ENCODE measurements at places on chromosomes 5 and 9.
A peak's percentile ranks its signal among the peaks of the same experiment; 100 is the strongest.

DNA sequence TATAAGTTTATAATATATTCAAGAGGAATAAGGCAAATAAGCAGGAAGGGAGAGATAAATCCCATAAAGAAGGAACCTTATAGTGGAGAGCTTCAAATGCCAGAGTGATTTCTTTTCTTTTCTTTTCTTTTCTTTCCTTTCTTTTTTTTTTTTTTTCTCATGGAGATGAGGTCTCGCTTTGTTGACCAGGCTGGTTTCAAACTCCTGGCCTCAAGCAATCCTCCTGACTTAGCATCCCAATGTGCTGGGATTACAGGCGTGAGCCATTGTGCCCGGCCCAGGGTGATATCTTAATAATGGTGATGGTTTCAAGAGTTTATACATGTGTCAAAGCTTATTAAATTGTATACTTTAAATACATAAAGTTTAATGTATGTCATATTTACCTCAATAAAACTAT is 19.6 kb upstream of the FOCAD start:
- no peak for DNase-seq

DNA sequence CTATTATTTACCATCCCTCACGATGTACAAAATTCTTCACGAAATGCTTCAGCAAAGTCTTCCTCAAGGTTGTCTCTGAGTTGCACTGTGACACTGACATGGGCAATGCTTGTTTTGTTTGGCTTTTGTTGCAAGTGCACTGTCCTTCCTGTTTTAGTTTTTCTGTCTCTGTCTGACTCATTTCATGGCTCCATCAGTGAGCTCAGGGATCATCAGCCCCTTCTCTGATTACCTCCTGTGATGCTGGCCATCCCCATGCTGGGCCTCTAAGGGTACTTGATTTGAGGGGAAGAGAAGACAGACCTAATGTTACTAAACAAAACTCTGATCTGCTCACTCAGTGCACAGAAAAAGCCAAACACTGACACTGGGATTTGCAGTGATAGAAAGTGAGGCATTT is 37.6 kb upstream of the STX17 start:
- DNase-seq, result no peak

DNA sequence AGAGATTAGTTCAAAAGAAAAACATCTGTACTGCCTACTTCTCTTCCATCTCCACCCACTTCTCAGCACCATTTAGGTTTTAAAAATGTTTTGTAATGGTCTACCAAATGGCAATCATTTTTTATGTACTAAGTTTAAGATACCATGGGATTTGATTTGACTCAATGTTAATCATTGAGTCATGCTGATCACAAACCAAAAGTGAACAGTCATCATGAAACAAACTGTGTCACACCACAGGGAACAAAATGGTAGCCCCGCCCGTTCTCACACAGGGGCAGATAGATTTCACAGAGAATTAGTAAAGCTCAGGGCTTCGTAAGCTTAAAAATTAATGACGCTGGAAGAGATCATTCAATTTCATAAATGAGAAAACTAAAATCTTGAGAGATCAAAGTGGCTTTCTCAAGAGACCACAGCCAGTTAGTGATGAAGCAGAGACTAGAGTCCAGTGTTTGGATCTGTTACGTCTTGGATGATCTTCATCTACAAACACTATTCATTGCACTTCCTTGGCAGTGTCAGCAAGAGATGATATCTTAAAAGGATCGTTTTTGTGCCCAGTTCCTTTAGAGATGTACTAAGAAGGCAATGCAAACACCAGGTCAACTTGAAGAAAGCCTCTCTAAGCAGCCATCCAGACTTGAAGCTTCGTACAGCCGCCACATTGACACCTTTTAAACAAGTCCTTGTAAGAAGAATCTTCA is 33.9 kb upstream of the TRIO start:
- no peak for DNase-seq

- DNase-seq, result peak; percentile 11
Measured at GRCh38 chr9:4366591-4367330, 66.9 kb upstream of the GLIS3 start.

GRCh38 chr5:77356740-77357139 is 135.4 kb downstream of the WDR41 start:
- DNase-seq, result no peak

- DNase-seq, result peak; percentile 83
Measured at GRCh38 chr9:35826071-35826701, 2.3 kb downstream of the FAM221B start.

GRCh38 chr5:98130261-98131035 is 643.0 kb upstream of the RGMB start:
- DNase-seq, result no peak

DNA sequence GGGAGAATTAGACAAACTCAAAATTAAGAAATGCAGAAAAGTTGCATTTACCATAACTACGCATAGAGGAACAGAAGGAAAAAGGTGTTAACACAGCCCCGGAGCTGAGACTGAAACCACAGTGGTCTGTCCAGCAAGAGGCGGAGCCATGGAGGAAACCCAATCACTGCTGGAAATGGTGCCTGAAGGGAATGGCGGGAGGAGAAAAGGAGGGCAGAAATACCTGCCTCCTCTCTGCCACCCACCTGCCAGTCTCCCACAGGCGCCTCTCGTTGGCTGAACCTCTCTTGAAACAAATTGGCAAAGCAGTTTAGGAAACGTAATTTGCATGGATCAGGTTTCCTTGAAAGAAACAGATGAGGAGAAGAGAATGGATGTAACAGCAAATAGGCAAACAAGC is 9.7 kb upstream of the PRKACG start:
- no peak for DNase-seq

GRCh38 chr5:160039810-160040470 is 31.0 kb downstream of the TTC1 start:
- no peak for DNase-seq

GRCh38 chr9:107190061-107190935 is 92.8 kb upstream of the RAD23B start:
- no peak for DNase-seq

GRCh38 chr5:3127423-3127911 is 376.0 kb upstream of the IRX2 start:
- DNase-seq, result no peak

- no peak for DNase-seq
Measured at GRCh38 chr9:107566611-107567061, 77.1 kb upstream of the KLF4 start.

GRCh38 chr5:73917891-73918290 is 291.9 kb downstream of the ARHGEF28 start:
- no peak for DNase-seq

GRCh38 chr5:138610918-138611677 is 35.9 kb upstream of the HSPA9 start:
- no peak for DNase-seq

GRCh38 chr5:588406-588995 is 23.6 kb upstream of the CEP72 start:
- DNase-seq, result no peak

DNA sequence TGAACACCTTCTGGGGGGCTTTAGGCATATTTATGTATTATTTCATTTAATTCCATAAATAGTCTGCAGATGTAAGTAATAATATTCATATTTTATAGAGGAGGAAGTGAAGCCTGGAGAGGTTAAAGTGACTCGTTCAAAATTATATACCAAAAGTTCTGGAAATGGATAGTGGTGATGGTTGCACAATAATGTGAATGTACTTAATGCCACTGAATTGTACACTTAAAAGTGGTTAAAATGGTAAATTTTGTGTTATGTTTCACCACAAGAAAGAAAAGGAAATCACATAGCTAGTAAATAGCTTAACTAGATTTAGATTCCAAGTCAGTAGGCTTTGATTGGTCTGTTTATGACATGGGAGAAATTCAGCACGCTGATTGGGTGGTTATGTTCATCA is 13.0 kb upstream of the TMEFF1 start:
- no peak for DNase-seq

GRCh38 chr9:37036371-37036775 is 2.3 kb upstream of the PAX5 start:
- DNase-seq, result no peak

- DNase-seq, result peak; percentile 69
Measured at GRCh38 chr9:121278477-121279261, 10.7 kb downstream of the GSN start.

Data from hematopoietic multipotent progenitor cell treated with erythropoietin and hydrocortisone succinate and interleukin-3 and kit ligand, for 17 days (in vitro differentiated cells).